Right ventricle myocardium inferior (tissue), 1 donor: ENCODE measurements at places on chromosomes 16 and 17. TPM values are rescaled to one million over a fixed set of nuclear protein-coding genes. Genes with fewer than 3 reads are reported as not detected.

NPIPB6 gene
- 0.73 TPM for total RNA-seq

- peak; percentile 86 for DNase-seq
These were observed 28.1 kb upstream of the LGALS9 start for GRCh38 chr17:27602721-27603420.

APOBR gene
- total RNA-seq = 0.51 TPM

ESRP2 gene
- 0.41 TPM for total RNA-seq

GRCh38 chr17:28185658-28186057 is 133.3 kb upstream of the TMEM97 start:
- DNase-seq = no peak

- no peak for DNase-seq
These were observed 10.5 kb downstream of the PDILT start for GRCh38 chr16:20393801-20394577.

DNA sequence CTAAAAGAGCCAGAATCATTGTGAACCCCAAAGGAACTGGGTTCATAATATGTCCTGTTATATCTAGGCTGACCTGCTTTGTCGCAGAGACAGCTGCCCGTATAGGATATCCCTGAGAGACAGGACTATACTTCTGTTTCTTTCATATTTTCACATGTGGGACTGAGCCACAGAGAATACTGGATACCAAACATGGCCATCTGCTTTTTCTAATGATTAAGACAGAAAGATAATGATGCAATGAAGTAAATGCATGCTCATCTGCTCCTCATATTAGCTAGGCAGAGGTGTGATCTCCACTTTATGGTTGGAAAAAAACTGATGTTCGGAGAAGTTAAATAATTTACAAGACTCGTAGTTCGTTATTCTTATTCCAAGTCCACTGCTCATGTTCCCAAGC is 160.4 kb downstream of the AATF start:
- DNase-seq = no peak

DNA sequence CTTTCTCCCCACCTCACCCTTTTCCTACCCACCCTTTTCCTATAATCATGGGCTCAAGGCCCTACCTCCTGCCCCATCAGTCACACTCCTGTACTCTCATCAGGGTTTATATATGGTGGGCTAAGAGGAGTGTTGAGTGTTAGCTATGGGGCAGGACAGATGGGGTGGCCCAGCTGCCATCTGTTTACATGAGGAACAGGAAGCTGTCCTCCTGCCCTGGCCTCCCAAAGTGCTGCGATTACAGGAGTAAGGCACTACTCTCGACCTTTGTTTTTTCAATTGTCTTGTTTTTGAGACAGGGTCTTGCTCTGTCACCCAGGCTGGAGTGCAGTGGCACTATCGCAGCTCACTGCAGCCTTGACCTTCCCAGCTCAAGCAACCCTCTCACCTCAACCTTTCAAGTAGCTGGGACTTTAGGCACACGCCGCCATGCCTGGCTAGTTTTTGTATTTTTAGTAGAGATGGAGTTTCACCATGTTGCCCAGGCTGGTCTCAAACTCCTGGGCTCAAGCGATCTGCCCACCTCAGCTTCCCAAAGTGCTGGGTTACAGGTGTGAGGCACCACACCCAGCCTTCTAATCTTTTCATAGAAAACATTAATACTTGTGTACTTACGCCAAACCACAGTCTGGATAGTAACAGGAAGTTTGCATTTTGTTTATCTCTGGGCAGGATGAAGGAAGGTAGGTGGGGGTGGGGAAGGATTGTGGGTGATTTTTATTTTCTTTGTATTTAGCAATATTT is 1.6 kb downstream of the TRADD start:
- no peak for DNase-seq

IGFALS gene
- not detected for total RNA-seq

TBC1D24 gene
- 14.8 TPM for total RNA-seq

TBC1D3K gene
- total RNA-seq = not detected

- peak; percentile 60 for DNase-seq
These were observed 28.8 kb downstream of the NGFR start for GRCh38 chr17:49523706-49524472.

GRCh38 chr17:1934901-1935300 is 90.2 kb downstream of the RTN4RL1 start:
- DNase-seq = no peak

TPSAB1 gene
- total RNA-seq = 9.4 TPM

MEOX1 gene
- 11.1 TPM for total RNA-seq

GRCh38 chr17:65092262-65092661 is 35.7 kb upstream of the GNA13 start:
- no peak for DNase-seq

KRT27 gene
- total RNA-seq = not detected

TMEM238L gene
- total RNA-seq = not detected

INCA1 gene
- 2.4 TPM for total RNA-seq

DNA sequence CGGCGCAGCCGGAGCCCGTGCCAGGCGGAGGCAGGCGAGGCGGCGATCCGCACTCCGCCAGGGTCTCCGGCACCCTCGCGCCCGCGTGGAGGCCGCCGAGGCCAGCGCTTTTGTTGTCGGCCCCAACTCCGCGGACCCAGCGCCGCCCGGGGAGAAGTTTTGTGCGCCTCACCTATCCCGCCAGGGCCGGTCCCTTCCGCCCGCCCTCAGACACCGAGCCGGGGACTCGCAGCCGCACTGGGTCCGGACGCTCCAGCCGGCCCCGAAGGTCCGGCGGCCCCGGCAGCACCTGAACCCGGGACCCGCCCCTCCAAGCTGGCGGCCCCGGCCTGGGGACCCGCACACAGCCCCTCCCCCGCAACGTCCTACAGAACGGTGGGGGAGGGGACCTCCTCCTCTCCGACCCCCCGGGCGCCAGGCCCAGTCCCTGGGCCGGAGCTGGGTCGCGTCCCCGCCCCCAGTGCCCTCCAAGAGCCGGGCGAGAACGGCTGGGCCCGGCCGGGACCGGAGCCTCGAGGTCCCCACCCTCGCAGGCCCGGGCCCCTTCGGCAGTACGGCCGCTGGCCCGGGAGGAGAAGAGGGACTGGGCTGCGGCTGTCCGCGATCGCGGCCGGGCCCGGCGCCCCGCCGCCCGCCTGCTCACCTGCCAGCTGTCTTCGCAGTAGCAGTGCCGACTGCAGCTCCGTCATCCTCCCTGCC is 698 bp downstream of the UBE2G1 start:
- peak; percentile 71 for DNase-seq

DNA sequence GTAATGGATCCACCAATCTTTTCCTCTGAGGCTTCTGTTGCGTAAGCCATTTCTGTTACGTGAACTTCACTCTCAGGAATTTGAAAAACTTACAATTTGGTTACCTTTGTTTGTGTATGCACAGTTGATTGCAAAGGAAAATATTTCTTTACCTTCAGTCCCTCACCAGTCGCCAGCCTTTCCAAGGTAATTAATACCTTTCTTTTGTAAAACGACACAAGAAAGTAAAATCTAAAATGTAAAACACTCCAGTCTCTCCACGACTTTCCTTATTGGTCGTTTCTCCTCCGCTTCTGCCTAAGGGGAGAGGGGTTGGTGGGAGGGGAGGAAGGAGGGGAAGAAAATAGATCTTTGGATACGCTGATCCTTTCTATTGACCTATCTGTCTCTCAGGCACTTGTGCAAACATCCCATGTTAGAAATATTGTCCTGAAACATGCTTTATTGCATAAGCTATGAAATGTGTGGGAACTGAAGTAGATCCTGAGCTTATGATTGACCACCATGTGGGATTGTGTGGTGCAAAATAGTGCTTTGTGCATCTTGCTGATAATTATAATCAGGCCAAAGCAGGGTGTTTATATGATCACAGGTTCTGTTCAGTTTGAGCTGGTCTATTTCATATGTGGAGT is 32.4 kb upstream of the EFCAB13 start:
- no peak for DNase-seq

GRCh38 chr17:42214156-42214555 is 19.9 kb upstream of the GHDC start:
- DNase-seq = no peak

SOX15 gene
- 0.89 TPM for total RNA-seq

TNFRSF12A gene
- 42.8 TPM for total RNA-seq

GRCh38 chr16:57940382-57940966 is 30.5 kb downstream of the CNGB1 start:
- DNase-seq = no peak

C16orf96 gene
- 0.05 TPM for total RNA-seq

DNA sequence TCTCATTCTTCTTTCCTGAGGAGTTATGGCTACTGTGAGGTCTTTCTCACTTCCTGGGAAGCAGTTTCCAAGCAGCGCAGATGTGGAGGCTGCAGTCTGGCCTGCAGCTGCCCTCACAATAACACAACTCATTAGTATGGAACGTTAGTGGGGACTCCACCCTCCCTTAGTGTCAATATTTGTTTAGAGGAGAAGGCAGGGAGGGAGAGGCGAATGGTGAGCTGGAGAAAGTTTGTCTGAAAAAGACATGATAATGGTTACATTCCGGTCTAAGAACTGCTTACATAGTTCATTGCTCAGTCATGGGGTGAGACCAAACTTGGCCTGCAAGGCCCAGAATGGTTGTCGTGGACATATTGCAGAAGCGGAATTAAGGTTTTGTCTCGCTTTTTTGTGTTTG is 170.2 kb downstream of the HS3ST3B1 start:
- no peak for DNase-seq

STH gene
- not detected for total RNA-seq

- no peak for DNase-seq
These were observed 139.6 kb downstream of the CDK5R1 start for GRCh38 chr17:32626379-32626791.

- DNase-seq = peak; percentile 46
These were observed 5.7 kb upstream of the BAHCC1 start for GRCh38 chr17:81389585-81389984.

NCBP3 gene
- 15.3 TPM for total RNA-seq

- no peak for DNase-seq
These were observed 7.6 kb downstream of the CLEC10A start for GRCh38 chr17:7072406-7072805.

DNA sequence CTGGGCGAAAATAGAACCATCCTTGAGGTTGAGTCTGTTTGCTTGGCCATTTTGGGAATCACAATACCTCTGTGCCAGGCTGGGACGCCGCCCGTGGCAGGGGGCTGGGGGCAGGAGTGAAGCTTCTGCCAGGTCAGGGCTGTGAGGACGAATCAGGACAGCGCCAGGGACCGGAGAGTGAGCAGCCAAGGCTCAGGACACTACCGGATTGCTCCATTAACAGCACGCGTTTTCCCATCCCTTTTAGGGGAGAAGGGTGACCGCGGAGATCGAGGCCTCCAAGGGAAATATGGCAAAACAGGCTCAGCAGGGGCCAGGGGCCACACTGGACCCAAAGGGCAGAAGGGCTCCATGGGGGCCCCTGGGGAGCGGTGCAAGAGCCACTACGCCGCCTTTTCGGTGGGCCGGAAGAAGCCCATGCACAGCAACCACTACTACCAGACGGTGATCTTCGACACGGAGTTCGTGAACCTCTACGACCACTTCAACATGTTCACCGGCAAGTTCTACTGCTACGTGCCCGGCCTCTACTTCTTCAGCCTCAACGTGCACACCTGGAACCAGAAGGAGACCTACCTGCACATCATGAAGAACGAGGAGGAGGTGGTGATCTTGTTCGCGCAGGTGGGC is 23.4 kb downstream of the C1QTNF1 start:
- no peak for DNase-seq

- DNase-seq = no peak
These were observed 294.5 kb downstream of the SNX29 start for GRCh38 chr16:12271006-12271405.

GRCh38 chr16:85569615-85570212 is 43.4 kb upstream of the GSE1 start:
- no peak for DNase-seq

GRCh38 chr16:85999778-86000177 is 100.8 kb downstream of the IRF8 start:
- no peak for DNase-seq

CFAP119 gene
- total RNA-seq = 0.89 TPM

GRCh38 chr17:75693500-75694481 is 26.7 kb downstream of the SAP30BP start:
- DNase-seq = peak; percentile 82

GRCh38 chr17:18960803-18961511 is 9.0 kb downstream of the SLC5A10 start:
- peak; percentile 90 for DNase-seq

DNA sequence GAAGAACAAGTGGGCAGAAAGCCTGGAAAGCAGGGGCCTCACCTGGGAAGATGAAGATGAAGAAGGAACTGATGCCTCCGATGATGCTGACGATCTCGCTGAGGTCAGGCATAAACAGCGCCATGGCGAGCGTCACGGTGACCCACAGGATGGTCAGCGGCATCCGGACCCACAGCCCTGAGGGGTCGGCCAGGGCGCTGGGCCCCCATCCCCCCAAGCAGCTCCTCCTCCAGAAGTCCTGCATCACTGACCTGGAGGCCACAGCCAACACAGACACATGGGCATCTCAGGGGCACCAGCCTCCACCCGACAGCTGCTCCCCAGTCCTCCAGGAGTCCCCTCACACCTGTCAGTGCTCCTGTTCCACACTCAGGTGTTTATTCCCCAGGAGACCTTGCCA is 26.1 kb downstream of the SLC38A8 start:
- DNase-seq = peak; percentile 63

- DNase-seq = no peak
These were observed 225.7 kb downstream of the C16orf78 start for GRCh38 chr16:49599281-49599680.
